ENCODE measurements at places on chromosomes 1 and 21.

DNA sequence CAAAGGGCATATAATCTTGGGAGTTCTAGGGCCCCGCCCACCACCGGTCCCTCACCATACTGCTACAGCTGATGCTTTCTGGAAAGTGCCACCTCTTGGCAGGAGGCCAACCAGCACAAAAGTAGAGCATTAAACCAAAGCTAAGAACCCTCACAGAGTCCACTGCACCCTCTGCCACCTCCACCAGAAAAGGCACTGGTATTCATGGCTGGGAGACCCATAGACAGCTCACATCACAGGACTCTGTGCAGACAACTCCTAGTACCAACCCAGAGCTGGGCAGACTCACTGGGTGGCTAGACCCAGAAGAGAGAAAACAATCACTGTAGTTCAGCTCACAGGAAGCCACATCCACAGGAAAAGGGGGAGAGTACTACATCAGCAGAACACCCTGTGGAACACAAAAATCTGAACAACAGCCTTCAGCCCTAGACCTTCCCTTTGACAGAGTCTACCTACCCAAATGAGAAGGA lies 10.8 kb downstream of the THEM4 start:
- DNase-seq, result no peak

GRCh38 chr1:169452921-169453320 lies 25.6 kb upstream of the CCDC181 start:
- DNase-seq, result no peak

- no peak for DNase-seq
Measured at GRCh38 chr1:89615676-89616598, 17.0 kb upstream of the LRRC8C start.

DNA sequence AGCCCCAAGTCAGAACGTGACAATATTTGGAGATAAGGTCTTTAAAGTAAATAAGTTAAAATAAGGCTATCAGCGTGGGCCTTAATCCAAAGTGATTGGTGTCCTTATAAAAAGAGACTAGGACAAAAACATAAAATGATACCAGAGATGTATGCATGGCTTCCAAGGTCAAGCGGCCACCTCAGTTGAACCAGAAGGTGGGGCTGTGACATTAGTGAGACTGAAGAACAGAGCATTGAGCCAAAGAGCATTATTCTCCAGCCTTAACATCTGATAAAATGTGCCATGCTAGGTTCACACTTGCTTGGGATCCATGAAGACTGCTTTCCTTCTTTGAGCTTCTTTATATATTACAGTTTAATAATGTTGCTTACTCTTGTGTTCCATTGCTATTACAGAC lies 554.6 kb downstream of the PLA2G4A start:
- no peak for DNase-seq

DNA sequence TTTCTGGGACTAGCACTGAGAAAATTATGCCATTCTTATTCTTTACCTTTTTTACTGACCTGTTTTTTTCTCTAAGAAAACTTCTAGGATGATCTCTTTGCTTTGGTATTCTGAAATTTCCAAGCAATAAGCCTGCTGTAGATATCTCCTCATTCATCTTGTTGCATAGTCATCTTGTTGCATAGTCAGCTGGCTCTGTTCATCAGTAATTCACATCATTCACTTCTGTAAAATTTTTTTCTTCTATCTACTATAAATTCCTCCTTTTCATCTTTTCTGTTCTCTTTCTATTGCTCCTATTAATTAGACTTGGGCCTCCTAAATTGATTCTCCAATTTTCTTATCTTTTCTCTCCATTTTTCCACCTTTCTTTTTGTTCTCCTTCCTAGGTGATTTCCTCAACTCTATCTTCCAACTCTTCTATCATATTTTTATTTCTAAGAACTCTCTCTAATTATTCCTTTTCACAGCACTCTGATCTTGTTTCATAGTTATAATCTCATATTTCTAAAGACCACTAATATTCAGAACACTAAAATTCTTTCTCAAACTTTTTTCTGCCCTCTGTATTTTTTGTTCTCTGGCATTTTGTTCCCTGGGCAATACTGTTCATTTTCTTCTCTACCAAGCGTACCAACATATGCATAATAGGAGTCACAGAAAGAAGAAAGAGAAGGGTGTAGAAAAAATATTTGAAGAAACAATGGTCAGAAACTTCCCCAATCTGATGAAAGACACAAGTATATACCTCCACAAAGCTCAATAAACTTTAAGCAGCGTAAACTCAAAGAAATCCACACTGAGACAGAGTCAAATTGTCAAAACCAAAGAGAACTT lies 17.7 kb downstream of the TUT4 start:
- DNase-seq, result no peak
